ENCODE measurements at places on chromosomes 2 and 18.

- DNase-seq = peak; percentile 58
Measured at GRCh38 chr2:238370823-238371372, 50.6 kb downstream of the TRAF3IP1 start.

- DNase-seq = no peak
Measured at GRCh38 chr18:52914148-52914547, 574.2 kb downstream of the DCC start.

DNA sequence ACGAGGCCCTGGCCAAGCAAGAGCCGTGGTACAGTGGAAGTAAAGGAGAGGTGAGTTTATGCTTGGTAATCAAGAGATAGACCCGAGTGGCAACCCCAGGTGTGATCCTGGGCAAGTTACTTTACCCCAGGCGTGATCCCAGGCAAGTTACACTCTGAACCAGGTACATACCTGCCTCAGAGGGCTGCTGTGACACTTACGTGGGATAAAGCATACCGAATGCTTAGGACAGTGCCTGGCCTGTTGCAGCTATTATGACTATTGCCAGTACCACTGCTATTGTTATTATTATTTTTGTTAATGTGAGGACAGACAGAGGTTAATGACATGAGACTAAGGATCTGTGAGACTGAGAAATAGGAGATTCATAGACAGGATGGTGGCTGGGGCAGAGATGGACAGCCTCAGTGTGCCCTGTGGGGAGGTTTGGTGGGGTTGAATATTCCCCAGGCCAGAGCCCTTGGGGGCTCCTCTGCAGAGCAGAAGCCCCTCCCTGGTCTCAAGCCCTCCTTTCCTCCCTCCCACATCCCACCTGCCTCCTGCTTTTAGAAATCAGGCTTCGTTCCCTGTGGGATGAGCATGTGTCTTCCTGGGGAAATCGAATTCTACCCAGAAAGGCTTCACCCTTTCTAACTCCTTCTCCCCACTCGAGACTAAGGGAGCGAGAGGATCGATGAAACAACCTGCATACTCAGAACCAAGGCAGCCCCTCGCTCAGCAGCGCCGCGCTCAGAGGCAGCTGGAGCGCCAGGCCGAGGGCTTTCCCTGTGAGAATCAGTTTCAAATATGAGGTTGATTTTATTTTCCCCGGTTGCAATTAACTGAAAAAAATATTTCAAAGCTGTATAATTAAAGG, 62.0 kb upstream of the SIX3 start:
- DNase-seq = no peak

GRCh38 chr2:143839456-143839855, 680.5 kb downstream of the ZEB2 start:
- DNase-seq = no peak

All from AML-193 (cell line).